CD4-positive, alpha-beta T cell treated with Interleukin-10 for 1 hour (primary cell): ENCODE measurements at places on chromosomes 12 and 14.

DNA sequence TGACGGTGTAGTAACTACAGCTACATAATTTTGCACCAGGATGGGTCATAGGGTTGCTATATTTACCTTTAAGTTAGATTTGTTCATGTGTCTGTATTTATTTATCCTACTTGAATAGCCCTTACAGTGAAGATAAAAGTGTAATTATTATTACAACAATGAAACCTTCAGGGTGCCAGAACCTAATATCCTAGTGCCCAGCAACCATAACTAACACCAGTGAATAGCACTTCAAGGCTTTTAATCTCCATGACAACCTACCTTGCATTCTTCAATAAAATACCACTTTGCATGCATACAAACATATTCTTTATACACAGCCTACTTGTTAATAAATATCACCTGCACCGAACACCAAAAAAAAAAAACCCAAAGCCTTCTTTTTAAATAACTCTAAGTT lies 58.7 kb upstream of the G2E3 start:
- no peak for DNase-seq

DNA sequence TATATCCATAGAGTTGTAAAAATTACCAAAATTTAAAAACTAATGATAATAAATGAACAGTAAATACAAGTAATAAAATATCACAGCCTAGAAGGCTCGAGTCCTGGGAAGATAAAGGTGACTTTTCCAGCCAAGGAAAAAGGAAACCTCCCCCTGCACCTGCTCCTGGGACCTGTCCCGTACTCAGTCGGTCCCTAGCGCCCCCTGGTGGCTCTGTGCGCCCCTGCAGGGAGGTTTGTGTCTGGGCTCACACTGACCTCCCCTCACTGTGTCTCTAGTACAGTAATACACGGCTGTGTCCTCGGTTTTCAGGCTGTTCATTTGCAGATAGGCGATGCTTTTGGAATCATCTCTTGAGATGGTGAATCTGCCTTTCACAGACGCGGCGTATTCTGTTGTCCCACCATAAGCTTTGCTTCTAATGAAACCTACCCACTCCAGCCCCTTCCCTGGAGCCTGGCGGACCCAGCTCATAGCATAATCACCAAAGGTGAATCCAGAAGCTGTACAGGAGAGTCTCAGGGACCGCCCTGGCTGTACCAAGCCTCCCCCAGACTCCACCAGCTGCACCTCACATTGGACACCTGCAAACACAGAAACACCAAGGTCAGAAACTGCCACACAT lies 1030.4 kb downstream of the TMEM121 start:
- DNase-seq, result peak; percentile 72

GRCh38 chr12:27014085-27014858 lies at the start of gene TM7SF3:
Gene TM7SF3 (minus strand): TSS chr12:27014384. CDS start chr12:27014168, 216 bp downstream.
- DNase-seq, result peak; percentile 96

- DNase-seq, result no peak
These were observed 2.8 kb downstream of the CRADD start for GRCh38 chr12:93680006-93680405.

- no peak for DNase-seq
These were observed 117.0 kb downstream of the SMOC1 start for GRCh38 chr14:69996216-69996615.
